ENCODE measurements at places on chromosomes 12 and 14. TPM values are rescaled to one million over a fixed set of nuclear protein-coding genes. Genes with fewer than 3 reads are reported as not detected.

The PRICKLE1 gene
- 14.0 TPM for polyA plus RNA-seq

The SCN8A gene
- 6.3 TPM for polyA plus RNA-seq

The NRXN3 gene
- 2.6 TPM for polyA plus RNA-seq

The GALC gene
- 6.1 TPM for polyA plus RNA-seq

The ZNF891 gene
- 1.3 TPM for polyA plus RNA-seq

The SDR9C7 gene
- polyA plus RNA-seq, result not detected

The ADIPOR2 gene
- polyA plus RNA-seq, result 13.9 TPM

Measured in H1 (cell line).